ENCODE measurements at places on chromosomes 7 and 10. TPM values are rescaled to one million over a fixed set of nuclear protein-coding genes. Genes with fewer than 3 reads are reported as not detected.

DNA sequence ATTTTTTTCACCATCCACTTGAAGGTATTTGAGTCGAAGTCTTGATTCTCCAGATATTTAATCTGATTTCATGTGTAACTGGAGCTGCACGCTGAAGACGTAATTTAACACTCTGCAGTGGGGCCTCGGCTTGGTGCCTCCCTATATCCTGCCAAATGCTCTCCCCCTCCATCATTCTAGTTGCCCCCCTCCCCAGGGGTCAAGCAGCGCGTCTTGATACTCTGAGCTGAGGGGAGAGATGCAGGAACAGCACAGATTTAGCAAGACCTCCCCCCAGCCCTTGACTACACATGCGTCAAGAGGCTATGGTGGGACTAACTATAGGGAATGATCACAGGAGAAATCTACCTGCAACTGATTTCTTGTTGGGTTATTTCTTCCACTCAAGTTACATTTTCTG lies 85.8 kb downstream of the PRPF18 start:
- DNase-seq: no peak

DNA sequence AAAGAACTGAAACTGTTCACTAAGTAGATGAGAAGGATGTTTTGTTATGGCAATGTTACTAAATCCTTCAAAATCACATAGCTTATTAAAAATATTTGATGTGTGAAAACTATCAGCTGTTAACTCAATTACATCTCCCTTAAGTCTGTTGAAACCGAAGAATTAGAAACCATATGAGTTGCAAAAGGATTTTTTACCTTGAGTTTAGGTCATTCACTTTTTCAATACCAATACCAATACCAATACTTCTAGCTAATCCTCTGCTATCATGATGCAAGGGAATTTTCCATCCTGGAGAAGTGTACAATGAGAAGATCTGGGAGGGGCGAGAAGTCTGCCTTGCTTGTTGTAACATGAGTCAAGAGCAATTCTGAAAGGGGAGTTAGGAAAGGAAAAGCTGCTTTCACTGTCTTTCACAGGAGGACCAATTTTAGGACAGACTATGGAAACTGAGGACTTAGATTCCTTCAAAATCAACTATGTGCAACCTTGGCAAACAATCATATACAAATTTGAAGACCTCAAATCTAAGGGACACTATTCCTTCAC lies 199.7 kb downstream of the IMMP2L start:
- DNase-seq: no peak

DNA sequence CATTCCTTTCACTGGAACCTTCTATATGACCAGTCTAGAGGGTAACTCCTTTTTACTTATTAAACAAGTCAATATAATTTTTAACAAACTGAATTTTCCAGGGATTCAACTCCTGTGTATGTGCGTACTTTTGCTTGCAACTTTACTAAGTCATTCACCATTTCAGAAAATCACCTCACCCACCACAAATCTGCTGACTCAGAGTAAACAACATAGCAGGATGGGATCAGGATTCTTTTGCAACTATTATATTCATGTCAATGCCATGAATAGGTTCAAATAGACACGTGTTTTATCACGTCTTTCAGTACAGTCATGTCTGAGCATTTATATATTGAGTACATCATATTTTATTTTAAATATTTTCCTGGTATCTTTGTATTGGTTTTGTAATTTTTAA lies 14.5 kb downstream of the CTTNBP2 start:
- DNase-seq: no peak

The SLC13A4 gene
- 11.3 TPM for total RNA-seq

Measured in type B pancreatic cell (in vitro differentiated cells).